HCT116 (cell line): ENCODE measurements at places on chromosomes 3 and 15. TPM values are rescaled to one million over a fixed set of nuclear protein-coding genes. Genes with fewer than 3 reads are reported as not detected.
A peak's percentile ranks its signal among the peaks of the same experiment; 100 is the strongest.

- H3K4me1 ChIP-seq: no peaks in the 10 kb centered on the region
- no peak overlapping the region for H3K4me3 ChIP-seq
- no peaks in the 10 kb centered on the region for H3K36me3 ChIP-seq
Observed at GRCh38 chr15:95715906-95716656, 614.4 kb upstream of the NR2F2 start.

DNA sequence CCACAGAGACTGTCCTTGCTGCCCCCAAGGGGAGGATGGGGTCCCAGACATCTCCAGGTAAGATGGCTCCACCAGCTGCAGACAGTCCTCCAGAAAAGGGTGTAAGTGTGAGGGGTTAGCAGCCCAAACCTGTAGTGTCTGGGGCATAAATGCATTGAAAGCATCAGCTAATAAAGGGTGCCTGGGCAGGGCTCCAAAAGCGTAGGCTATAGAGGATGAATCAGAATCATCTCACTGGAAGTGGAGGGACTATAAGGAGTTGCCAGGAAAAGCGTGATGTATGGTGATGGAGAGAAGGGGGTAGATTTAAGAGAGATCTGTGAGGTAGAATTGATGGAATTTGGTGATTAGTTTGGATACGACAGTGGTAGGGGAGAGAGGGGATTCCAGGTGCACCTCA lies 79.9 kb upstream of the ONECUT1 start:
- peaks cover 29% of the 10 kb centered on the region for H3K27me3 ChIP-seq
- no peaks in the 10 kb centered on the region for H3K4me1 ChIP-seq
- no peak for DNase-seq
- no peaks in the 10 kb centered on the region for H3K36me3 ChIP-seq
- H3K27ac ChIP-seq: no peak overlapping the region

GRCh38 chr3:173398111-173398479 lies 551 bp downstream of the NLGN1 start:
- H3K27me3 ChIP-seq: no peaks in the 10 kb centered on the region
- no peak for DNase-seq
- H3K4me1 ChIP-seq: 0 out of 2 replicates have a peak, but pooled peaks cover 2% of the 10 kb centered on the region
- H3K36me3 ChIP-seq: no peaks in the 10 kb centered on the region

SLC9C1 gene
- total RNA-seq: 0.79 TPM

EFCAB12 gene
- 0.42 TPM for total RNA-seq

DNA sequence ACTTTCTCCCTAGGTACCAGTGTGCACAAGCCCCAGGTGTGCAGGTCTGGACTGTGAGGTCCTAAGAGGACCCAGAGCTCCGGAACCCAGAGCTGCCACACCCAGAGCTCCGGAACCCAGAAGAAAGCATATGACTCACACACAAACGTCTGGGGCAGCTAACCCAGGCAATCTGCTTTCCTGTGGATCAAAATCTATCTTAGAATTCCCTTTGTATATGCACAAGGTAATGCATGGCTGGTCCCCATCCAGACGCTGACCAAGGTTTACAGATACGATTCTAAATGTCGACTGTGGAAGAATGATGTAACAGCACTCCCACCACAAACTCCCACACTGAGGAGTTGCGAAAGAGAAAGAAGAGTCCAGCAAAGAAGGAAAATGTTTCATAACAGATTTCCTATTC lies 15.7 kb downstream of the KCNMB2 start:
- no peak for DNase-seq
- H3K27ac ChIP-seq: no peak overlapping the region
- no peak overlapping the region for H3K4me3 ChIP-seq
- H3K4me1 ChIP-seq: no peaks in the 10 kb centered on the region
- no peaks in the 10 kb centered on the region for H3K27me3 ChIP-seq

DNA sequence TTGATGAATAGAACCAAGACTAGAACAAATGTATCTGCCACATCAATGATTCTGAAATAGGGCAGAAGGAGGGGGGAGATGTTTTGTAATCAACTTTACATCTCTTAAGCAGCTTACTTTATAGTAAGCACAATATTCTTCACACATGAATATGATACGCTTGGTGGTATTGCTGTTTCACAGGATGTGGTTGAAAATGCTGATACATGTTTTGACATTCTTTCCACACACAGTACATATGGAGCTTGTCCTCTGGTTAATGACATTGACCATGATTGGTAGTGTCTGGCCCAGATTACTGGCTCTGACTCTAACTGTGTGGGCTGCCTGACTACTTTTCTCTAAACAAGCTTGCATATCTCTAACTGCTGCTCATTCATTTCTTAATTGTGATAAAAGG lies 168.9 kb downstream of the KLHL25 start:
- no peaks in the 10 kb centered on the region for H3K27me3 ChIP-seq
- DNase-seq: no peak
- no peaks in the 10 kb centered on the region; the same call in 1 of the 2 replicates for H3K4me1 ChIP-seq
- H3K27ac ChIP-seq: no peak overlapping the region
- no peak overlapping the region for H3K4me3 ChIP-seq

SLC22A14 gene
- total RNA-seq: 0.22 TPM

- peaks cover 4% of the 10 kb centered on the region; the same call in 1 of the 2 replicates for H3K4me1 ChIP-seq
- H3K27me3 ChIP-seq: no peaks in the 10 kb centered on the region
- H3K36me3 ChIP-seq: no peaks in the 10 kb centered on the region
- peak within 1 kb of the TSS; percentile 71 for H3K27ac ChIP-seq
- H3K4me3 ChIP-seq: peak within 1 kb of the TSS; percentile 61
Observed at GRCh38 chr3:146250449-146251382, at the start of gene PLSCR4. TSS of gene PLSCR4 (minus strand) at chr3:146251105. CDS start at chr3:146222071, 29,034 bp downstream.

DVL3 gene
- total RNA-seq: 60.7 TPM

GRCh38 chr15:46177219-46177618 lies 542.4 kb downstream of the SQOR start:
- no peaks in the 10 kb centered on the region for H3K4me1 ChIP-seq
- no peaks in the 10 kb centered on the region for H3K27me3 ChIP-seq
- no peak overlapping the region for H3K27ac ChIP-seq
- DNase-seq: no peak

DNA sequence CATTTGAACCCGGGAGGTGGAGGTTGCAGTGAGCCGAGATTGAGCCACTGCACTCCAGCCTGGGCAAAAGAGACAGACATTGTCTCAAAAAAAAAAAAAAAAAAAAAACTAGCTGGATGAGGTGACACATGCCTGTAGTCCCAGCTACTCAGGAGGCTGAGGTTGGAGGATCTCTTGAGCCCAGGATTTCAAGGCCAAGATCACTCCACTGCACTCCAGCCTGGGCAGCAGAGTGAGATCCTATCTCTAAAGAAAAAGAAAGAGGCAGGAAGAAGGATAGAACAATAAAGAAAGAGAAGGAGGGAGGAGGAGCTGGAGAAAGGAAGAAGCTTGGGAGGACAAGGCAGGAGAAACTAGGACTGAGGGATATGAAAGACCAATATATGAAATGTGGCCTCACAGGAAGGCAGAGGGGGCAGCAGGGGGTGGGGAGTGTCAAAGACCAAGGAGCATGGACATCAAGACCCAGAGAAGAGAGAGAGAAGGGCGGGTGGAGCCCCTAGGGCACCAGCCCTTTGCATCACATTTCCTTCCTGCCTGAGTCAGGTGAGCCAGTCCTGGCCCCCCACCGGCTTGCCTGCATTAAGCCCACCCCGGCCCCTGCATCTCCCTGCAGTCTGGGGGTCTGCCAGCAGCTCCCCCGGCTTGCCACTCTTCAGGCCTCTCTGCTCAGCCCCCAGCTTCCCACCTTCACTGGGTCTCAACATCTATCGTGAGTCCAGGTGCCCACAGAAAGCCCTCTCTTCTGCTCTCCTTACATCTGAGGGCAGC lies 11.5 kb downstream of the IGDCC3 start:
- no peak for DNase-seq
- H3K4me1 ChIP-seq: peaks cover 10% of the 10 kb centered on the region; the same call in 1 of the 2 replicates
- no peak overlapping the region for H3K4me3 ChIP-seq
- H3K27me3 ChIP-seq: no peaks in the 10 kb centered on the region

LDHAL6B gene
- not detected for total RNA-seq

- H3K36me3 ChIP-seq: no peaks in the 10 kb centered on the region
- no peaks in the 10 kb centered on the region for H3K4me1 ChIP-seq
- H3K4me3 ChIP-seq: no peak overlapping the region
- H3K27ac ChIP-seq: no peak overlapping the region
Observed at GRCh38 chr3:175585898-175586297, 726.8 kb downstream of the NAALADL2 start.

AP3B2 gene
- total RNA-seq: 0.07 TPM

DNA sequence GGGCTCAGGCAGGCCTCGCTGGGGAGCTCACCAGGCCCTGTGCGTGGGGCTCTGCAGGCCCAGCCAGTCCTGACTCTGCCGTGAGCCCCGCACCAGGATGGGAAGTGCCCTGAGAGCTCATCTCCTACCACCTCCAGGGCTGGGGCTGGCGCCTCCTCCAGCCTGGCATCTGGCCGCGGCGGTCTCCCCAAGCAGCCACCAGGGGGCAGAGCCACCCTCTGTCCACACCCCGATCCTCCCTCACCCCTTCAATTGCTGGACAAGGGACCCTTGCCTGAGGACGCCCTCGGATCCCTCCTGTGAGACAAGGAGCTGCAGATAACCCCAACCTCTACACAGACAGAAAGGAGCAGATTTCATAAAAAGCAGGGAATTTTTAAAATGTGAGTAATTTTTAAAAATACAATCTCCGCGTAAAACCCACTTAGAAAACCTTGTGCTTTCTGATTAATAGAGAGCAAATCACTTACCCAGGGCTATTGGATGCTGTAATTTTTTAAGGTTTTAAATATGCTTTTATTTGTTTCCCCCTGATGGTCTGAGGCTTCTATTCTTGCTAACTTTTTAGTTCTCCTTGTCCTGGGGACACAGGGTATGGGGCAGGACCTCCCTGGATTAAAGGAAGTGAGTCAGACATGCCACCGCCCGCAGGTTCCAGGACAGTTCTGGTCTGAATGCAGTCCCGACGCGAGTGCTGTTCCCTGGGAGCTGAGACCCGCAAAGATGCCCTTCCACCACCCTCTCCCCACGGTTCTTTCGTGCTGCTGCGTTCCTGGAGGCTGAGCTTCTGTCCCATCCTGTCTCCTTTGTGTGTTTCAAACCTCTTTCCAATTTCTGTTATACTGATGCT lies 52.3 kb upstream of the CHRNA7 start:
- no peaks in the 10 kb centered on the region for H3K36me3 ChIP-seq
- H3K4me1 ChIP-seq: peaks cover 25% of the 10 kb centered on the region
- H3K27ac ChIP-seq: no peak overlapping the region
- DNase-seq: peak; percentile 32
- peak overlapping the region; percentile 39 for H3K4me3 ChIP-seq
- H3K27me3 ChIP-seq: 0 out of 2 replicates have a peak, but pooled peaks cover 5% of the 10 kb centered on the region

DHX36 gene
- total RNA-seq: 49.9 TPM

TMEM108 gene
- total RNA-seq: not detected

DNA sequence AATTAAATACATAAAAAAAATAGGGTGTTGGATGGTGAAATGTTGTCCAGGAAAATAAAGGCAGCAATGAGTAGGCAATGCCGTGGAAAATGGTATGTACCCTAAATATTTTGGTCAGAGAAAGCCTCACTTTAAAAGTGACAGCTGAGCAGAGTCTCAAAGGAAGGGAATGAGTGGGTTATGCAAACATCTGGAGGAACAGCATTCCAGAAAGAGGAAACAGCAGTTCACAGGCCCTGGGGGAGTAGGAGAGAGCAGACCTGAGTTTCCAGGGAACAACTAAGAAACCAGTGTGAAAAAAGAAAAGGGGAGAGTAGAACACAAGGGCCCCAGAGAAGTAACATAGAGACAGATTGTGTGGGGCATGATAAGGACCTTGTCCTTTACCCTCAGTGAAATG lies 230.0 kb upstream of the CNTN3 start:
- no peaks in the 10 kb centered on the region for H3K27me3 ChIP-seq
- no peaks in the 10 kb centered on the region for H3K4me1 ChIP-seq
- DNase-seq: no peak
- H3K4me3 ChIP-seq: no peak overlapping the region

GRCh38 chr3:153289334-153289808 lies 127.3 kb downstream of the RAP2B start:
- H3K4me1 ChIP-seq: peaks cover 26% of the 10 kb centered on the region
- H3K27ac ChIP-seq: no peak overlapping the region
- H3K36me3 ChIP-seq: no peaks in the 10 kb centered on the region

- no peak for DNase-seq
- no peak overlapping the region for H3K4me3 ChIP-seq
- 0 out of 2 replicates have a peak, but pooled peaks cover 3% of the 10 kb centered on the region for H3K4me1 ChIP-seq
Observed at GRCh38 chr3:126402666-126403302, 8.1 kb downstream of the CFAP100 start.

ZNF501 gene
- 0.12 TPM for total RNA-seq
